Activated T-helper 1 cell treated with anti-CD3 and anti-CD28 coated beads, Interleukin-12 subunit alpha, Interleukin-12 subunit beta, Interleukin-2, Interleukin-4 antibody, amounts not matched to agents 30 ng/mL and 10 ng/mL and 1 ng/mL, durations not matched to agents 14 hours and 24 hours and 36 hours (primary cell): ENCODE measurements at places on chromosomes 5 and 9.

DNA sequence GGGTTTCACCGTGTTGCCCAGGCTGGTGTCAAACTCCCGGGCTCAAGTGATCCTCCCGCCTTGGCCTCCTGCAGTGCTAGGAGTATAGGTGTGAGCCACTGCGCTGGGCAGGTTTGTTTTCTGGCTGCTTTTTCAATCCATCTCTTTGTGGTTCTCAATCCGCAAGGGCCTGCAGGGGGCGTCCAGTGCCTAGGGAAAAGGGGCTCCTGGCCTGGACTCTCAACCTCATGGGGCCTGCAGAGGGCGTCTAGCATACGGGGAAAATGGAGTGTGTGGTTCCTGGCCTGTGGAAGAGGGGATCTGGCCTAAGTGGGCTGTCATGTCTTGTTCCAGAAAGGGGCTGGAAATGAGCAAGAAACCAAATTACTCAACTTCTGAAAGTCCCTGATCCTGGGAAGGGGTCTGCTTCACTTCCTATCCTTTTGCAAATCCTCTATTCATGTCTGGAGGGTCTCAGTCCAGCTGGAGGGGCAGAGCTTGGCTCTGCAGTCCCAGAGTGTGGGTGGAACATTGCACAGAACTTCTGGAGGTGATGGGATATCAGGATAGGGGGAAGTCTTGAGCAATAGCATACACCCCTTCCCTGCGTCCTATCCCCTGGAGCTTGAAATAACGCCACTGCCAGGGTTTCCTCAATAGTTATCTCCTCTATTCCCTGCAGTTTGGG, 12.7 kb upstream of the CCL27 start:
- no peak overlapping the region for H3K4me3 ChIP-seq
- peaks cover 4% of the 10 kb centered on the region for H3K27me3 ChIP-seq
- no peak overlapping the region for H3K27ac ChIP-seq
- peak; percentile 31 for DNase-seq

DNA sequence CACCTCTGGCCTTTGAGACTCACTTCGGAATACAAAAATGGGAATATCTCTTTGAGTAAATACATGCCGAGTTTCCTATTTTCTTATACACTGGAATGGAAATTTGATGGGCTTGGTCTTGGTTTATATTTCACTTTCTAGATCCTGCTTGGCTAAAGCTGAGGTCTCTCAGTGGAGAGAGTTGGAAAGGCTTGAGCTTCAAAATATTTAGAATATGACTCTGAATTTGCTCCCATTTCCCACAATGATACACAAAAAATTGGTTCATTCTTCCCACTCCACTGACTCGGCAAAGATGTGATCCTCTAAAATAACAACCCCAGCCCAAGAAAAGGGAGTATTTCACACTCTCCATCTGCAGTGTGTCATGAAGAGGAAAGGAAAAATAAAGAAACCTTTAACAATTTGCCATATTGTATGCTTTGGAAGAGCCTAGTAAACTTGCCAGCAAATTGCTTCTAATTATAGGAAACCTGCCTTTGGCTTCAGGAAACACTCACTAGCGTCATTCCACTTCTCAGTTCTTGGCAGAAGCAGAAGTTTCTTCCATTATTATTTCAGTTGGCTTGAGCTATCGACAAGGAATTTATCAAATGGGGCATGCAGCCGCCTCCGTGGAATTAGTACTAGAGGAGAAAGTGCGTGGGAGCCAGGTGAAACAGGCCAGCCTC, 302.9 kb downstream of the NSG2 start:
- H3K27me3 ChIP-seq: peaks cover 4% of the 10 kb centered on the region
- no peak overlapping the region for H3K4me3 ChIP-seq
- DNase-seq: no peak
- no peaks in the 10 kb centered on the region for H3K4me1 ChIP-seq
- H3K27ac ChIP-seq: no peak overlapping the region

- no peaks in the 10 kb centered on the region for H3K4me1 ChIP-seq
- no peak overlapping the region for H3K4me3 ChIP-seq
- peaks cover 4% of the 10 kb centered on the region for H3K27me3 ChIP-seq
- H3K36me3 ChIP-seq: no peaks in the 10 kb centered on the region
- H3K27ac ChIP-seq: no peak overlapping the region
- DNase-seq: no peak
Measured at GRCh38 chr9:100670719-100671118, 92.8 kb downstream of the CAVIN4 start.

- H3K27me3 ChIP-seq: peaks cover 19% of the 10 kb centered on the region
- no peaks in the 10 kb centered on the region for H3K4me1 ChIP-seq
- H3K36me3 ChIP-seq: no peaks in the 10 kb centered on the region
- no peak overlapping the region for H3K27ac ChIP-seq
- no peak for DNase-seq
Measured at GRCh38 chr5:79816014-79816413, 126.4 kb downstream of the CMYA5 start.

DNA sequence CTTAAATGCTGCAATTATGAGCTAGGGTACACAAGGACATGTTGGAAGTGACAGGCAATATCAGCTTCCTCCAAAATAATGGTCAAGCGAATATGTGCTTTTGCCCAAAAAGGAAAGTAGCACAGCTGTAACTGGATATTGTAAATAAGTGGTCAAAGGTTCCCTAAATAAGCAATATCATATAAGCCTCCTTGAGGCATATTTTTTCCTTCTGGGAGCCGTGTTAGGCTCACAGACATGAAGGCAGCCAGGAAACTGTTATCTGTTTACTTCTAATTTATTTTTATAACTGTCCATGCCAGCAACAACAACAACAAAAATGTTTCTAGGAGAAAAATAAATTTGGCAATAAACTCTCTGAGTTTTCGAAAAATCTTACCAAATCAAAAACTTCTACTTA, 648.3 kb downstream of the PDE4D start:
- H3K4me3 ChIP-seq: no peak overlapping the region
- H3K4me1 ChIP-seq: no peaks in the 10 kb centered on the region
- no peak overlapping the region for H3K27ac ChIP-seq
- DNase-seq: no peak

DNA sequence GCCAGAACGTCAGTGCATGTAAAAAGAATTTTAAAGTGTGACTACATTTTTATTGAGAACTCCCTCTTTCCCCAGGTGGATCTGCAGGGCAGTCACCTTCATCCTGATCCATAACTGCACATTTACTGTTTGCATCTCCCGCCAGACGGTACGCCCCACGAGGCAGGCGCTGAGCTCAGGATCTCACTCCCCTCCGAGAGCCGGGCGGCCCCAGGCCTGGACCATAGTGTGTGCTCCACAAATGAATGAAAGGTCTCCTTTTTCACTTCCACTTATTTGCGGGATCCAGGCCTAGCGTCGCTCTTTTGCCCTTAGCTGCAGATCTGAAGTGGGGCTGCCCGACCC, 378 bp downstream of the DROSHA start:
- H3K27me3 ChIP-seq: no peaks in the 10 kb centered on the region
- H3K4me3 ChIP-seq: peak overlapping the region; percentile 100
- DNase-seq: no peak
- peak overlapping the region; percentile 96 for H3K27ac ChIP-seq
- H3K36me3 ChIP-seq: peaks cover 58% of the 10 kb centered on the region

DNA sequence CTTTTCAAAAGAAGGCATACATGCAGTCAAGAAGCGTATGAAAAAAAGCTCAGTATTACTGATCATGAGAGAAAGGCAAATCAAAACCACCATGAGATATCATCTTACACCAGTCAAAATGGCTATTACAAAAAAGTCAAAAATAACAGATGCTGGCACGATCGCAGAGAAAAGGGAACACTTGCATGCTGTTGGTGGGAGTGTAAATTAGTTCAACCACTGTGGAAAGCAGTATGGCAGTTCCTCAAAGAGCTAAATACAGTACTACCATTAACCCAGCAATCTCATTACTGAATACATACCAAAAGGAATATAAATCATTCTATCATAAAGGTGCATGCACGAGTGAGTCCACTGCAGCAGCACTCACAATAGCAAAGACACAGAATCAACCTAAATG, 24.5 kb downstream of the RETREG1 start:
- H3K36me3 ChIP-seq: peaks cover 9% of the 10 kb centered on the region
- H3K27ac ChIP-seq: no peak overlapping the region
- H3K27me3 ChIP-seq: no peaks in the 10 kb centered on the region
- H3K4me3 ChIP-seq: no peak overlapping the region
- peaks cover 22% of the 10 kb centered on the region for H3K4me1 ChIP-seq

GRCh38 chr5:179907556-179908324, at the start of gene TBC1D9B:
Gene TBC1D9B, minus strand, starts transcription at chr5:179907897. Its CDS starts 76 bp downstream, at chr5:179907821.
- H3K36me3 ChIP-seq: peaks cover 18% of the 10 kb centered on the region
- DNase-seq: peak; percentile 69
- peaks cover 2% of the 10 kb centered on the region for H3K27me3 ChIP-seq
- peaks cover 18% of the 10 kb centered on the region for H3K4me1 ChIP-seq
- H3K4me3 ChIP-seq: peak within 1 kb of the TSS; percentile 95
- H3K27ac ChIP-seq: peak within 1 kb of the TSS; percentile 89

DNA sequence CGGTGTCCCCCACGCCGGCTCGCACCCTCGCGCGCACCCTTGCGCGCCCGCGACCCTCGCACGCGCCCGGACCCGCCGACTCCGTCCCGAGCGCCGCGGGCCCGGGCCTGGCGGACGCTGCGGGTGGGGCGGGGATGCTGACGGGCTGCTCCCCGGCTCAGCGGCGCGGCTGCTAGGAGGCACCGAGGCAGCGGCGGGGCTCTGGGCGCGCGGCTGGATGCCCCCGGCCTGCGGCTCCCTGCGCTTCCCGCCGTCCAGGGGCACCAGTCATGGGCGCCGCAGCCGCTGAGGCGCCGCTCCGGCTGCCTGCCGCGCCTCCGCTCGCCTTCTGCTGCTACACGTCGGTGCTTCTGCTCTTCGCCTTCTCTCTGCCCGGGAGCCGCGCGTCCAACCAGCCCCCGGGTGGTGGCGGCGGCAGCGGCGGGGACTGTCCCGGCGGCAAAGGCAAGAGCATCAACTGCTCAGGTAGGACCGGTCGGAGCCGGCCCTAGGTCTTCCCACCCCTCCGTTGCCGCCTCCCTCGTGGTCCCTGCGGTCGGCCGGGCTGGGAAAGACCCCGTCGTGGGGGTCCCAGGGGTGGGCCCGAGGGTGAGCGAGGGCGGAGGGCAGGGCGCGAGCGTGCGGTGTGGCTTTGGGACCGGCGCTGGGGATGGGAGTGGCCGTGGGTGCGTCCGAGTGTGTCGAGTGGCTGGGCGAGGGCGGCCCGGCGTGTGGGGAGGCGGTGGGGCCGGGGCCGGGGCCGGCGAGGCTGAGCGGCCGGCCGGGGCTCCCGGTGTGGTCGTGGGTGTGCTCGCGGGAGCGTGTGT, 530 bp downstream of the TMEFF1 start:
- H3K4me3 ChIP-seq: peak overlapping the region; percentile 80
- no peaks in the 10 kb centered on the region for H3K36me3 ChIP-seq
- peaks cover 7% of the 10 kb centered on the region for H3K4me1 ChIP-seq

DNA sequence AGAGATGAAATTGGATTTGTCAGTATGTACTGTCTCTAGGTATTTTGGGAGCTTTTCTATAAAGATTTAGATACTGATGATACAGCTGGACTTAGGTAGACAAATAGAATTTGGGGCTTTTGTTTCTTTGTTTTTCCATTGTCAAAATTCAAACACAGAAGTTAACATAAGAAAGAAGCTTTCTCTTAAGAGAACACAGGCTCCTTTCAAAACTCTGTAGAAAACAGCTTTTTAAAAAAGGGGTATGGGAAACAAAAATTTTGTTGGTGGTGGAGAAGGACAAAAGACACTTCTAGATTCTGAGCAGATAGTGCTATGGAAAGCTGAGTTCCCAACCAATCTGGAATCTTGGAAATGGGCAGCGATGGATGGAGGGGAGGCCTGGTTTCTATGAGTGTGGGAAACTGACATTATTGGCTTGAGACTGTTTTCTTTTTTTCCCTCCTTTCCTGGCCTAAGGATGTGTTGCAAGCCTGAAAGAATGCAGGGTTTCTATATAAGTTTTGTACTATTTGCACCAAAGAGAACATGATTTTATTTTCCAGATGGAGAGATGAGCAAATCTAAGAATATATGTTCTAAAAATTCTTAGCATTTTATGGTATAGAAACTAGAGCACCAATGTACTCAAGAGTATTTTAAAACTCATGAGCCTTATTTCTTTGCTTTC, 240.0 kb downstream of the PRR16 start:
- no peak for DNase-seq
- no peak overlapping the region for H3K27ac ChIP-seq
- peaks cover 2% of the 10 kb centered on the region for H3K27me3 ChIP-seq

- H3K27ac ChIP-seq: no peak overlapping the region
- DNase-seq: no peak
- no peak overlapping the region for H3K4me3 ChIP-seq
- no peaks in the 10 kb centered on the region for H3K27me3 ChIP-seq
- H3K36me3 ChIP-seq: no peaks in the 10 kb centered on the region
- no peaks in the 10 kb centered on the region for H3K4me1 ChIP-seq
Measured at GRCh38 chr9:72168075-72168474, 18.8 kb downstream of the GDA start.

- no peak for DNase-seq
- no peaks in the 10 kb centered on the region for H3K36me3 ChIP-seq
- no peaks in the 10 kb centered on the region for H3K4me1 ChIP-seq
- H3K27ac ChIP-seq: no peak overlapping the region
Measured at GRCh38 chr9:90697808-90698207, 55.2 kb upstream of the DIRAS2 start.

- H3K4me3 ChIP-seq: peak overlapping the region; percentile 91
- peaks cover 3% of the 10 kb centered on the region for H3K36me3 ChIP-seq
- DNase-seq: peak; percentile 12
- H3K27me3 ChIP-seq: peaks cover 15% of the 10 kb centered on the region
- H3K4me1 ChIP-seq: peaks cover 33% of the 10 kb centered on the region
- no peak overlapping the region for H3K27ac ChIP-seq
Measured at GRCh38 chr5:52786949-52787599, 642 bp upstream of the ITGA1 start.

DNA sequence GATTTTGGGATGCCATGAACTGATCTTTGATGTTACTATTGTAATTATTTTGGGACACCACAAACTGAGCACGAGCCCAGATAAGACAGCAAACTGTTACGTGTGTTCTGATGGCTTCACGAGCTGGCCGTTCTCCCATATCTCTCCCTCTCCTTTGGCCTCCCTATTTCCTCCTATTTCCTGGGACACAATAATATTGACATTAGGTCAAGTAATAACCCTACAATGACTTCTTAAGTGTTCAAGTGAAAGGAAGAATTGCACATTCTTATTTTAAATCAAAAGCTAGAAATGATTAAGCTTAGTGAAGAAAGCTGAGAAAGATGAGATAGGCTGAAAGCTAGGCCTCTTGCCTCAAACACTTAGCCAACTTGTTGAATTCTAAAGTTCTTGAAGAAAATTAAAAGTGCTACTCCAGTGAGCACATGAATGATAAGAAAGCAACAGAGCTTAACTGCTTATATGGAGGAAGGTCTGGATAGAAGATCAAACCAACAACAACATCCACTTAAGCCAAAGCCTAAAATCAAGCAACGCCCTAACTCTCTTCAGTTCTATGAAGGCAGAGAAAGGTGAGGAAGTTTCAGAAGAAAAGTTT, 247.1 kb downstream of the LRRC70 start:
- no peaks in the 10 kb centered on the region for H3K36me3 ChIP-seq
- H3K4me3 ChIP-seq: no peak overlapping the region
- H3K27ac ChIP-seq: no peak overlapping the region
- DNase-seq: no peak

GRCh38 chr5:139082813-139083498, 115.2 kb downstream of the SIL1 start:
- no peak overlapping the region for H3K4me3 ChIP-seq
- no peaks in the 10 kb centered on the region for H3K36me3 ChIP-seq
- no peaks in the 10 kb centered on the region for H3K27me3 ChIP-seq
- H3K27ac ChIP-seq: no peak overlapping the region
- H3K4me1 ChIP-seq: peaks cover 5% of the 10 kb centered on the region

GRCh38 chr5:107100121-107100520, 570.6 kb downstream of the EFNA5 start:
- DNase-seq: no peak
- no peaks in the 10 kb centered on the region for H3K36me3 ChIP-seq
- no peak overlapping the region for H3K27ac ChIP-seq
- H3K4me1 ChIP-seq: no peaks in the 10 kb centered on the region

- H3K27ac ChIP-seq: no peak overlapping the region
- no peak for DNase-seq
- no peak overlapping the region for H3K4me3 ChIP-seq
Measured at GRCh38 chr9:91001146-91001611, 199.6 kb downstream of the SYK start.
